Right renal pelvis (tissue), 4 donors: ENCODE measurements at places on chromosomes 16 and 17.

- DNase-seq, result no peak
These were observed 25.8 kb downstream of the HLF start for GRCh38 chr17:55290492-55291113.

GRCh38 chr17:78474614-78475146 is 96.2 kb downstream of the PGS1 start:
- no peak for DNase-seq

DNA sequence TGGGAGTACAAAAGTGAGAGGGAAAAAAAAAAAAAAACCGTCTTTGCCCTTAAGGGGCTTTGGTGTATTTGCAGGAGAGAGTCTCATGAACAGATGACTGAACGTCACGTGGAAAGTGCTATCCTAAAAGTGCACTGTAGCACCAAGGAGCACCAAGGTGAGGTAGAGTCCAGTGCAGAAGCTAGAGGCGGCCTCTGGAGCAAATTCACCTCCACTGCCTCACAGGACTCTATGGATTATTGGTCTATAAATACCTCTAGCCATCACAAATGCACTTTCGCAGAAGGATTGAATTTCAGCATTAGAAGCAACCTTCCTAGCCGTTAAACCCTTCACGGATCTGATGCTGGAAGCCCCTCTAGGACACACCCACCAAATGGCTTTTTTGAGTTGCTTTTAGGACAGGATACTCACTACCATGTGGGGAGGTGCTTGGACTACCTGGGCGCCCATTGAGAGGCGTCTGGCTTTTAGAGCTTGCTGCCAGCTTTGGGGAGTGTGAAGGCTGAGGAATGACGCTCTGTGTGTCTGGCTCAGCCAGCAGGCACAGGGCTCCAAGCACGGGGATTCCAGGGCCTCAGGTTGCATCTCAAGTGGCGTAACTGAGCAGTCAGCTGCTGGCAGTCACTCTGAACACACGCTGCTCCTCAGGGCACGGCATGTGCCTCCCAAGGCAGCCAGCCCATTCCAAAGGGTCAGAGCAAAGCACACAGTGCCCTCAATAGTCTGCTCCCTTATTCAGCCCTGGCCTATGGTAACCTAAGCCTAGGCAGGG is 52.7 kb downstream of the CDRT4 start:
- no peak for DNase-seq

DNA sequence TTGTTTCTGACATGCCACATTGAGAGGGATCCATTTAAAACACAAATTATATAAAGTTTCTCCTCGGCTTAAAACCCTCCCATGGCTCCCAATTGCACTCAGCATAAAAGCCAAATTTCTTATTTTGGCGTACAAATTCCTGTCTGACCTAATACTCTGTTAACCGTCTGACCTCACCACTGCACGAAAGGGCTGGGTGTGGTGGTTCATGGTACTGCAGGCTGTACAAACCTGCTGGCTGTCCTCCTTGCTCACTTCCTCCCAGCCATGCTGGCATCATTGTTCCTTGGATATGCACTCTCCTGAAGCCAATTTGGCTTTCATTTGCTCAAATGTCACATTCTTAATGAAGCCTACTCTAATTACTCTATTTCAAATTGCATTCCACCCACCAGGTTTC is 301.6 kb upstream of the C16orf82 start:
- no peak for DNase-seq
